A549 (cell line): ENCODE measurements at places on chromosomes 3 and 15.

DNA sequence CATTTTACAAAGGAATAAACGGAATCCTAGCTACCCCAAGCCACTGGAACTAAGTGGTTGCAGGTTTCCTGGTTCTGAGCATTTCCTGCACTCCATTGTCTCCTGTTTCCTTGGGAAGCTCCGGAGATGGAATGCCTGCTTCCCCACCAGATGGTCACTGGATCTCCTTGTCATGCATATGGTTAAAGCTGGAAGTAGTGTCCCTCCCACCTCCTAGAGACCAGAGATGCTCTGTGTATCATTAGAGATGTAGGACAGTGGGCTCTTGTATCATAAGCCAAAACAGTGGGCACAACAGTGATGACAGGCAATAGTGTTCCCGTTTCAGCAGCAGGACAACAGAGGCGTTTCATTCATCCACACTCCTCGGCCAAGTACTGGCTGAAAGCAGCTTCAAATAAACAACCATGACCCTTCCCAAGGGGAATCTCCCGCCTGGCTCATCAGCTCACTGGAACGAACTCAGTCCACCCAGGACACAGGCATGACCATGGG, 136.2 kb upstream of the EIF1B start:
- DNase-seq, result no peak

- DNase-seq, result no peak
Measured at GRCh38 chr15:70699890-70700289, 63.5 kb downstream of the UACA start.

GRCh38 chr3:171950373-171950772, 89.0 kb upstream of the FNDC3B start:
- DNase-seq, result no peak

DNA sequence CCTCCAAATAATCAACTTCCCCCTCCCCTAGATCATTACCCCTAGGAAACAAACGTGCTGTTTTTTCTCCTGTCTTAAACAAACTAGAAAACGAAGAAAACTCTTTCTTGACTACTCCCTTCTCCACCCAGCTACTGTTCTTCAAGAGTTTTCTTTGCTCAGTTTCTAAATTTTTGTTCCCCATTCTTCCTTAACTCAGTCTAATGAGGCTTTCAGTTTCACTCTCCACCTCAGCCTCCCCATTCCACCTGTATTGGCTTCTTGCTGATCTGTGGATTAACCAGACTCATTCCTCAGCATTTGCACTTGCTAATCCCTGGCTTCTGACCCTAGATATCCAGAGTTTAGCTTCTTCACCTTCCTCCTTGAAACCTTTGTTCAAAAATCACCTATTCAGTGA, 26.8 kb downstream of the SERPINI1 start:
- no peak for DNase-seq
